NCI-H1092 (cell line): ENCODE measurements at places on chromosomes 4 and X.
A peak's percentile ranks its signal among the peaks of the same experiment; 100 is the strongest.

GRCh38 chr4:47074816-47075215 is 43.4 kb downstream of the GABRB1 start:
- DNase-seq = no peak

GRCh38 chr4:66273110-66273509 is 602.8 kb upstream of the EPHA5 start:
- peak; percentile 74 for DNase-seq

GRCh38 chr4:4854649-4855295 is 4.7 kb upstream of the MSX1 start:
- DNase-seq = peak; percentile 67

DNA sequence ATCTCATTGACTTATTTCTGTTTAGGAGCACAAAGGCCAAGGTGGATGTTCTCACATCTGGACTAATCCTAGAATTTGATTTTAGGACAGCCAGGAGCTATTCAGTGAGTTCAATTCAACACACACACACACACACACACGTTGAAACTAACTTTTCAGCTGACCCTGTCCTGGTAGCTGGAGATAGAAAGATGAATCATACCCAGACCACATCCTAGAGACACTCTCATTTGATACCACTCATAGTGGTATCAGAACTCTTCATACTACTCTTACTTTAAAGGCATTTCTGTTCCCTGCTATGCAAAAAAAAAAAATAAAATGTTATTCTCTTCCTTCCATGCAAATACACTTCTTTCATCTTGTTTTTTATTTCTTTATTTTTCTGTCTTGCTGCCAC is 36.7 kb downstream of the KLF8 start:
- no peak for DNase-seq

DNA sequence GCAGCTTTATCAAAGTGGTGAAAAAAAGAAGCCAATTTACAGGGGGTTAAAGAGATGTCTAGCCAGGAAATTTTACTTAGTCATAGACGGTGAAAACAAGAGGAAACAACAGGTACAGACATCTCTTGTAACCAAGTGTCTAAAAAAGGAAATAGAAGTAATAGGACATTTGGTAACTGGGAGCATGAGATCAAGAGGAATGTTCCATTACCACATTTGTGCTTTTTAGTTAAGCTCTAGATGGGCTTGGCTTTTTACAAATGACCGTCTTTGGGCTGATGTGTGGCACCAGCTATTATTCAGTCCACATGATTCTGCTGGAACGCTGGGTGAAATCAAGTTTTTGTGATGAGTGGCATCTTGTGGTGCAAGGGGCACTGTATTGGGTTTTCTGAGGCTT is 179.5 kb downstream of the SMIM20 start:
- no peak for DNase-seq

- DNase-seq = no peak
These were observed 83.4 kb upstream of the COX18 start for GRCh38 chr4:73152893-73153292.

GRCh38 chr4:4227510-4228355 is 1.0 kb upstream of the OTOP1 start:
- no peak for DNase-seq

DNA sequence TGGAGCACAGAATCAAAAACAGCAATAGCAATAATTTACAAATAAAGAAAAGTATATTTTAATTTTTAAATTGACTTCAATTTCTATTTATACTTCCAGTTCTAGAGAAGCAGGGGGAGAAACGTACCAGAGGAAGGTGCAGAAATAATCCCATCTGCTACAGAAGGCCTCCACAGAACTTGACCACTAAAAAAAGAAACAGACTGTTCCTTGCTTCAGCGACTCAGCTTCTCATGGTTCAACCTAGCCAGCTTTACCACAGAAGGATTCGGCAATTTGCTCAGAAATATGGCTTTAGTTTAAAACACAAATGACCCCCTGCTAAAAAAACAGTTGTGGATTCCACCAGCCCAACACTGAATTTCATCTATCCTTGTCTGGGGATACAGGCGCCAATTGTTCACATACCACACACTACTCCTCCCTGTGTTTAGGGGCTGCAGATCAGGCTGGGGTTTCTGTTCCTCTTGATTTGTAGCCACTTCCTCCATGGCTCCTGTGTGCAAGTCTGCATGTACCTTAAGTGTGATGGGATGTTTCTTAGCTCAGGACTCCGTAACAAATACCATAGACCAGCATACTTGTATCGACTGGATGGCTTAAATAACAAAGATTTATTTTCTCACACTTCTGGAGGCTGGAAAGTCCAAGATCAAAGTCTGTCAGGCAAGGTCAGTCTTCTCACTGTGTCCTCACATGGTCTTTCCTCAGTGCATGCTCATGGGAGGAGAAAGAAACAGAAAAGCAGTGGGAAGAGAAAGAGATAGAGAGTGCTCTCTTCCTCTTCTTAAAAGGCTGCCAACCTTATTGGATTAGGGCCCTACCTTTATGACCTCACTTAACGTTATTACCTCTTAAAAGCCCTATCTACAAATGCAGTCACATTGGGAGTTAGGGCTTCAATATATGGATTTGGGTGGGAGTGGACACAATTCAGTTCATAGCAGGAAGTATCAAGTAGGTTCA is 79.1 kb downstream of the AMOT start:
- DNase-seq = no peak

- peak; percentile 14 for DNase-seq
These were observed 43.7 kb downstream of the MAGEA9 start for GRCh38 chrX:149825424-149825823.

DNA sequence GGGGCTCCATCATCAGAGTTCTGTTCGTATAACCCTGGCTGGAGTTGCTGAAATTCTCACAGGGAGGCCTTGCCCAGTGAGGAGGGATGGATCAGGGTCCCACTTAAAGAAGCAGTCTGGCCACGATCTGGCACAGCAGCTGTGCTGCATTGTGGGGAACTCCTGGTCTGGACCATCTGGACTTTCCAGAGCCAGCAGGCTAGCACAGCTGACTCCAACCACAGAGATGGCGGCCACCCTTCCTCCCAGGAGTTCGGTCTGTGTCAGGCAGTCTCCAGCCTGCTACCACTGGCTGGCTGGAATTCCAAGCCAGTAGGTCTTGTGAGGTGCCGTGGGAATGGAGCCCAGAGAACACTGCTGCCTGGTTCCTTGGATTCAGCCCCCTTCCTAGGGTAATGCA is 62.0 kb downstream of the SLAIN2 start:
- no peak for DNase-seq

DNA sequence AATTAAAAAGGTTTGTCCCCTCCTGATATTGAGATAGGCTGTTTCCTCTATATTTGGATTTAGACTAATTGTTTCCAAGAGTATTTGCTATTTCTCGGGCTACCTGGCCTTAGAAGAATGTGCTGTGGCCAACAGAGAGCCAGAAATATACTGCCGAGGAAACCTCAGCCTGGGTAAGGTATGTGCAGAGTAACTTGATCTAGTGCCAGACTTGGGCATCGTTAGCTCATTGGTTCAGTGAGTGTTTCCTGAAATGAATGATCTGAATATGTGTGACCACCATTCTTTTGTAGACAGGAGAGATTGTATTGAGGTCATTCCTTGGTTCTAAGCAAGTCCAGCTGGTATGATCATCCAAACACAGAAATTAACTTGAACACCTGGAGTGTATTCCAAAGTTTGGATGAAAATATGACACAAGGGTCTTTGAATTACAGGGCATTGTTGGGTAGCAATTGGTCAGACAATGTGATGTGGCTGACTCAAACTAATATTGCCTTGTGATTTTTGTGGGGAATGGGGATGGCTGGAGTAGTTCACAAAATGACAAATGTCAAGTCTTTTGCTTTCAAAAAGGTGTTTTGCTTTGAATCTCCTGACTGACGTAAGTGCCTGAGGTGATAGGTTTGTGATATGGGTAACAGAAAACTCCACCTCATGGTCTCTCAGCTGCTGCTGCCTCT is 100.2 kb upstream of the CXCL13 start:
- DNase-seq = no peak

GRCh38 chr4:7831330-7831729 is 108.3 kb downstream of the AFAP1 start:
- no peak for DNase-seq

DNA sequence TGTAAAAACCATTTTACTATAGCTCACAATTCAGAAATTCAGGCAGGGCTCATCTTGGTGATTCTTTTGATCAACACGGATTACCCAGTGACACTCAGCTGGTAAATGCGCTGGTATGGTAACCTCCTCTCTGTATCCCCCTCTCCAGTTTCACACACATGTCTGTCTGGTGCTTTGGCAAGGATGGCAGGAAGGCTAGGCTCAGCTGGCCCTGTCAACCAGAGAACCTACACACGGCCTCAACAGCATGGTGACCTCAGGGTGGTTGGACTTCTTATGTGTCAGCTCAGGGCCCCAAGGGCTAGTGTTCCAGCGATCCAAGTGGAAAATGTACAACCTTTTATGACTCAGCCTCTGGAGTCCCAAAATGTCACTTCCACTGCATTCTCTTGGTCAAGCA is 55.7 kb upstream of the EOLA2 start:
- DNase-seq = no peak

GRCh38 chr4:174631901-174632758 is 109.8 kb upstream of the HPGD start:
- DNase-seq = peak; percentile 13

DNA sequence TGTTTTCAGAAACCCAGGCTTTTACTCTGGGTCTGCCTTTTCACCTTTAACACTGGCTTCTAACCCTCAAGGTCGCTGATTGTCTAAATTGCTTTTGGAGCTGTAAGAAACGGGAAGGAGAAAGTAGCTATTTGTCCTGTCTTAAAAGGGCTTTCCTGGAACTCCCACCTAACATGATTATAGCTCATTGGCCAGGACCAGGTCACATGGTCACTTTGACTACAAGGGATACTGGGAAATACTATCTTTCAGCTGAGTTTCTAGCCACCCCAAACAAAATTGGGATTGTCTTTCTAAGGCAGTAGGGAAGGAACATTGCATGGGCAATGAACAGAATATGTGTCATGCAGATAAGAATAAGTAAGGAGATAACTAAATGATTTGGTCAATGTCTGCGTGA is 106.7 kb upstream of the ARHGAP24 start:
- DNase-seq = no peak

GRCh38 chr4:57591073-57591472 is 480.9 kb upstream of the IGFBP7 start:
- no peak for DNase-seq

GRCh38 chr4:98746530-98746929 is 88.1 kb upstream of the TSPAN5 start:
- DNase-seq = no peak

GRCh38 chr4:68342134-68342533 is 7.8 kb downstream of the YTHDC1 start:
- no peak for DNase-seq

- no peak for DNase-seq
These were observed 142.5 kb upstream of the MED14 start for GRCh38 chrX:40877887-40878286.

- no peak for DNase-seq
These were observed 3.0 kb downstream of the GIMD1 start for GRCh38 chr4:106365613-106366012.

- DNase-seq = no peak
These were observed 1101.7 kb upstream of the INTU start for GRCh38 chr4:126530996-126531585.

DNA sequence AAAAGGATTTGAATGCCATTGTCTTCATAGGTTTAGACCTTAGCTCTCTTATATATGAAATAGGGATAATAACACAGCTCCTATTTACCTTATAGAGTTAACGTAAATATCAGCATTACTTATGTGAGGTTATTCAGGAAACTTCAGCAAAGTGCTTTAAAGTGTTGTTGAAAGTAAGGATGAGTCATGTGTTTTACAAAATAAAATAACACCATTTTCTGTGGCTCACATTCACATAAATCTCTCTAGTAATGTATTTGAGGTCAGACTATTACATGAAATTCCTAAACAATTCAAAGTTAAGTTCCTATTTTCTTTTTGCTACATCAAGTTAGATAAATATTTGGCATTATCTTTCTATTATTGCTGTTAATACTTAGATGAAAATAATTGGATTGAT is 2.9 kb downstream of the GNRHR start:
- DNase-seq = no peak

- DNase-seq = no peak
These were observed 9.2 kb upstream of the MAML3 start for GRCh38 chr4:140163029-140163810.

DNA sequence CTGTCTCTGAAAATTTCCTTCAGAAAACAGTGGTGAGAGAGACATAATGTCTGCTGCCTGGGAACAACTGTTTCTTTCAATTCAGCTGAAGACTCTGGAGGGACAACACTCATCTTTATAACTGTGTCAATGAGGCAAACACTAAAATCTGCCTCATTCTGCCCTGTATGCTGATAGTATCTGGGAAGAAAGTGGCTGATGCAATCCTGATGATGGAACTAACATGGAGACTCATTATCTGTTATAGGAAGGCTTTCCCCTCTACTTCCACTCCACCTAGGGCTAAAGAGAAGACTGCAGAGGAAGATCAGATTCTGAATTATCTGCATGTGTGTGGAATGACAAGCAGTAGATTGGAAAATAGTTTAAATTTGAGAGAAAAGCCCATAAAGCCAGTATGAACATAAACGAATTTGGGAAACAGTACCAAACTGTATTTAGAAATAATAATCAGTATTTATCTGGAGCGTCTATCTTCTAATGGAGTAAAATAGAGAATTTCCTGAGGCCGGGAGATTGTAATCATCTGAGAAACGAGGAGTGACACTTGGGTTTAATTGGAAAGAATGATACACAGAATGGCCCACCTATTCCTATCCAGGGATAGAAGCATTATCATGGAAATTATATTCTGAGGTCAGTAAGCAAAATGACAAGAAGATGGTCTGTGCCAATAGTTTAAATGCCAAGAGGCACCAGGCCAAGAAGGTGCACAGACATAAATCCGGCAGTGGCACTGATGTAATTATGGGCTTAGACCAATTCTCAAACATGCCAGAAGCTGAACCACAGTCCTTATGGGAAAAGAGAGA is 85.4 kb downstream of the SHISA3 start:
- DNase-seq = no peak

GRCh38 chr4:55561889-55562288 is 15.2 kb upstream of the CLOCK start:
- no peak for DNase-seq

GRCh38 chr4:170729236-170729635 is 639.5 kb upstream of the AADAT start:
- DNase-seq = no peak

- no peak for DNase-seq
These were observed 27.5 kb downstream of the SULT1E1 start for GRCh38 chr4:69832326-69833030.

- no peak for DNase-seq
These were observed 56.0 kb downstream of the VGLL1 start for GRCh38 chrX:136588036-136588435.

DNA sequence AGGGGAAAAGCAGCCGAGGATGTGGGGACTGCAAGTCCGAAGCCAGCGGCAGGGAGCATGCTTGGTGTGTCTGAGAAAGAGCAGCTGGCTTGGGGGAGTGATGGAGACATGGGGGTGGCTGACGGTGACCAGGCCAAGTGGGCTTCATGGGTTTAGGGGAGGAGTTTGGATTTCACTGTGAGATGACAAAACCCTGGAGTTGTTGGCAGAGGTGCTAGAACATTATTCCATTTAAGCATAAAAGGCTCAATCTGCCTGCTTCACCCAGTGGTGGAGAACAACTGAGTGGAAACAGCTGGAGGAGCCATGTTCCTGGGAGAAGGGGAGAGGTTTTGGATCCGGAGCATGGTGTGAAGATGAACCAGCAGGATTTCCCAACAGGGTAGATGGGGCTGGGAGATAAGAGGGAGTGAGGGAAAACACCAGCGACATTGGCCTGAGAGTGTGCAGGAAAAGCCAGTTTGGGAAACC is 318.0 kb upstream of the TAPT1 start:
- no peak for DNase-seq
